ENCODE measurements at places on chromosomes 5 and 9.

GRCh38 chr5:36698031-36698430, 91.6 kb downstream of the SLC1A3 start:
- no peak for DNase-seq

GRCh38 chr9:129319938-129320481, 141.9 kb upstream of the IER5L start:
- no peak for DNase-seq

DNA sequence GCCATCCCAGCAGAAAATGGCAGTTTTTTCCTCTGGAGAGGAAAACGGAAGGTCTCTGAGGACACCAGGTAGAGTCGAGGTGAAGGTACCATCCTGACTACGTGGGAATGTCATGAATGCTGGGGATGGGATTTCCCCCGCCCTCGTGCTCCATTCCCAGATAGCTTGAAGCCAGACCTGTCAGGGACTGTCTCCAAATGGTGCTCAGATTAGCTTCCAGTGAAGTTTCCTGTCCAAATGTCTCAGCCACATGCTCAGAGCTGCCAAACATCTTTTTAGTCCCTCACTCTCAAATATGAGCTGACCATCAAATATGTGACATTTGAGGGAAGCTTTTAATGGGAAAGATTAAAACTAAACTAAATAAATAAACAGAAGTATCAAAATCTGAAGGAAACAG, 7.6 kb upstream of the ANKRD34B start:
- DNase-seq, result no peak

DNA sequence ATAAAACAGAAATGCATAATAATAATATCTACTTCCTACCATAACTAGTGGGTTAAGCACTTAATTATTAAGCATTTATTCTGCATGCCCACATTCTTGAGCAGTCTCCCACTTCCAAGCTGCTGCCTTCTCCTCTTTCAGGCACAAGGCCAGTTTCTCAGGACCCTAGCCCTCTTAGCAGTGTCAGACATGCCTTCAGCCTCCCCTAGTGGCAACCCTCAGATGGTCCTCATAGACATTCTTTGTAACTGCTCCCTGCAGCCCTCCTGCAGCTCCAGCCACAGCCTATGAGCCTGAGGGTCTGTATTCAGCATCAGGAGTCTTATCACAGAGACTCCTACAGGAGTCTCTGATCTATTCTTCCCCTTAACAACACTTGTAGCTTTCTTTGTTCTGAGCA, 3.9 kb downstream of the IL9 start:
- DNase-seq, result peak; percentile 43

DNA sequence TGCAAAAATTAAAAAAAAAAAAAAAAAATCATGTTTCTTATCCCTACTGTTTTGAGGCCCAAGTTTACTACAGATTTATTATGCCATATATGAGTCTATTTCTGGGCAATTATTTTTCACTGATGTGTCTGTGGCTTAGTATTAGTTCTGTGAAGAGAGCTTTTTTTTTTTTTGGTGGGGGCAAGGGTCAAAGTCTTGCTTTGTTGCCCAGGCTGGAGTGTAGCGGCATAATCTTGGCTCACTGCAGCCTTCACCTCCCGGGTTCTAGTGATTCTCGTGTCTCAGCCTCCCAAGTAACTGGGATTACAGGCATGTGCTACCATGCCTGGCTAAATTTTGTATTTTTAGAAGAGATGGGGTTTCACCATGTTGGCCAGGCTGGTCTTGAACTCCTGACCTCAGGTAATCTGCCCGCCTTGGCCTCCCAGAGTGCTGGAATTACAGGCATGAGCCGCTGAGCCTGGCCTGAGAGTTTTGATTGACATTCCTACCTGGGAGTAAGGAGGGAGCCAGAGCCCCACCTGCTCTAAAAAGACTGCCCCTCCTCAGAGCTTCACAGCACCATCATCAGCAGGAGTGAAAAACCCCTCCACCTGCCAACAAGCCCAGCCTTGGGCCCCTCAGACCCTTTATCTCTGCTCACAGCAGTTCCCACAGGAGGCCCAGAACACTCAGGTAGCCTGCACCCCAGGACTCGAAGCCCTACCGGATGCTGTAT, 36.1 kb upstream of the JADE2 start:
- no peak for DNase-seq

GRCh38 chr5:117131876-117132275, 557.3 kb upstream of the SEMA6A start:
- no peak for DNase-seq

DNA sequence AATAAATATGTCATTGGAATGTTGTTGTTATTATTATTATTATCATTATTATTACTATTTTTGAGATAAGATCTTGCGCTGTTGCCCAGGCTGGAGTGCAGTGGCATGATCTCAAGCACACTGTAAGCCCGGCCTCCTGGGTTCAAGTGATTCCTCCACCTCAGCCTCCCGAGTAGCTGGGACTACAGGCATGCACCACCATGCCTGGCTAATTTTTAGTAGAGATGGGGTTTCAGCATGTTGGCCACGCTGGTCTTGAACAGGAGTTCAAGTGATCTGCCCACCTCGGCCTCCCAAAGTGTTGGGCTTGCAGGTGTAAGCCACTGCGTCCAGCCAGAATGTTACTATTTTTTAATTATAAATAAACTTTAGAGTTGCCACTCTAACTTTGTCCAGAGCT, 14.4 kb downstream of the ZNF462 start:
- no peak for DNase-seq

GRCh38 chr5:148540647-148541046, 113.7 kb downstream of the HTR4 start:
- no peak for DNase-seq

DNA sequence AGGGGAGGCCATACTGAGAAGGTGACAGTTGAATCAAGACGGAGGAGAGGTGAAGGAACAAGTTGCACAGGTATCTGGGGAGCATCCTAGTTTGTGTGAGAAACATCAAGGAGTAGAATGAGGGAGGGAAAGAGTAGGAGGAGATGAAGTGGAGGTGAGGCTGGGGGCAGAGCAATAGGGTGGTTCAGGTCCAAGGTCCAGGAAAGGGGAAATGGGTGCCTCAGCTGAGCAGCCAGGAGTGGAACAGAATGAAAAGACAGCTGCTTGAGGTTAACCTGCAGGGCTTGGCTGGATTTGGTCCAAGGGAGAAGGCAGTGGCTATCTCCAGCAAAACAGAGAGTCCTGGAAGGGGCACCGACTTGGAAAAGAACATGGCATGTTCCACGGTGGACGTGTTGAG, 5.3 kb downstream of the SLC1A1 start:
- DNase-seq, result no peak

DNA sequence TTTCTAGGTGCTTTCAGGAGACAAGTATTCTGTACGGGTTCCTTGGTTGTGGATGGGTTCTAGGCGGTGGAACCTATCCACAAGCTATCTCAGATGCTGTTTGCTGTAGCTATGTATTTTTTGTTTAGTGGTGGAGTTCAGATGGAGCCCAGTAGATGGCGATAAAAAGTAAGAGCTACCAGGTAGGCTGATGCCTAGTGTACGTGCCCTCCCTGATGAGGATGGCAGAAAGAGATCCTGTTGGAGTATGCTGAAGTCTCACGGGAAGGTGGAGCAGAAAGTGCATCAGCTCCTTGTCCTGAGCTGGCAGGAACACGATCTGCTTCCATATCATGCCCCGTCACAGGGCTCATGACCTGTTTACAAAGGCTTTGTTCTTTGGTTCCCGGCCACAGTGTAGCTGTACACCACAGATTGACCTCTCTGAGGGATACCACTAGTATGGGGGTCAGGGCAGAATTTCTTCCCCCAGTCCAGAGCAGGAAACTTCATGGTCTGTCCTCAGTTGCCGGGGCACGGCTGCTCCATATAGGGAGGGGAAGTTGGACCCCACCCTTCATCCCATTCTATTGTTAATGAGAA, 12.6 kb upstream of the UGT3A2 start:
- DNase-seq, result peak; percentile 91

DNA sequence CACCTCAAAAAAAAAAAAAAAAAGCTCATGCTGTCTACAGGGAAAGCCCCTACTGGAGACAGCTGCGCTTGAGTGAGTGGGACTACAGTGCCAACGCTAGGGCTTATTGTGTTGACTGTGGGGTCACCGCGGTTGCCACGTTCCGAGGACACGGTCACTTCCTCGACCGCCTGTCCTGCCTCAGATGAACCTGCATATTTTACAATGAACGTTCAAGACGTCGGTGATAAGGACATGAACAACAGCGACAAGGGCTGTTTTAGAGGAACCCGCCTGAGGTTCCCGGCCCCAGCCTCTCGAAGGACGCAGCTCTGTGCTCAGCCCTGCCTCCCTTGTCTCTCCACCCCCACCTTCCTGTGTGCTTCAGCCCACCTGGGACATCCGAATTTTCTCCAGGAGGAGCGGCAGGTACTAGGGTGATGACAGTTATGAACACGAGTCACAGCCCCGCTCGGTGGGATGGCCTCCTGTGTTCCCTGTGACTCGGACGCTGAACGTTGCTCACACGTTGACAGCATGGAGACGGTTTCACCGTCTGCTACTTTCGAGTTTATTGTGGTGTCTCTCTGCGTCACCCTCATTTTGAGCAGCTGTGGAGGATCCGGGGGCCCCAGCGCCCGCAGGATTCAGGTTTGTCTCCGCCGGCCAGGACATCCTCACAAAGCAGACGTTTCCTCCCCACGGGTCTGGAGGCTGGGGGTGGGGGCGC, 11.3 kb upstream of the DIPK1B start:
- DNase-seq, result no peak

DNA sequence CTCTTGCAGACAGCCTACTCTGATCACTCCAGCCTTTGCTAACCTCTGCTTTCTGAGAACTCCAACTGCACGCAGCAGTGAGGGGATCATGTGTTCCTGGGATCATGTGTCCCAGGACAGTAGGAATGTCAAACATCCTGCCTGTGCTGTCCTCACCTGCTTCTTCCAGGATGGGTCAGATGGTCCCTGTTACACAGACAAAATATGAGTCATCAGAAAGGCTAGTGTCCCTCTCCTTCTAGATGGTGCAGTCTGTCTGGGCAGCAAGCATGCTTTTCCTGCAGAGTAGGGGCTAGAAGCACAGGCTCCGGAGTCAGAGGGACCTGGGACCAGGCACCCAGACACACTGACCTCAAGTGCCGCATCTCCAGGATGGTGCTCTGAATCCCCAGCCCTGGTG, 20.1 kb upstream of the SLC25A48 start:
- DNase-seq, result no peak

- DNase-seq, result peak; percentile 15
These were observed 815.0 kb downstream of the CDH18 start for GRCh38 chr5:19172926-19173470.

DNA sequence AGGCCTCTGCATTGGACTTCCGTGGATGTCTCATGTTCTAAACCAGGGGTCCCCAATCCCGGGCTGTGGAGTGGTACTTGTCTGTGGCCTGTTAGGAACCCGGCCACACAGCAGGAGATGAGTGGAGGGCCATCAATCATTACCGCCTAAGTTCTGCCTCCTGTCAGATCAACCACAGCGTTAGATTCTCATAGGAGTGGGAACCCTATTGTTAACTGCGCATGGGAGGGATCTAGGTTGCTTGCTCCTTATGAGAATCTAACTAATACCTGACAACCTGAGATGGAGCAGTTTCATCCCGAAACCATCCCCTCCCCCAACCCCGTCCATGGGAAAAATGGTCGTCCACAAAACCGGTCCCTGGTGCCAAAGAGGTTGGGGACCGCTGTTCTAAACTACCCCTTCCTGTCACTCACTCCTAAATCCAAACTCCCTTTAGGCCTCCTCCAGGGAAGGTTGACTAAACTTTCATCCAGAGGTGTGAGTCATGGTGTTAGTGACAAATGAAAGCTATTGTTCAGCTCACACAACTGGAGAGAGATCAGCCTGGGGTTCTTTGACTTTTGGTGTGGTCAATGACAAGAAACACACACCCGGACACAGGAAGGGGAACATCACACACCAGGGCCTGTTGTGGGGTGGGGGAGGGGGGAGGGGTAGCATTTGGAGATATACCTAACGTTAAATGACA, 9.5 kb downstream of the KCNV2 start:
- no peak for DNase-seq

DNA sequence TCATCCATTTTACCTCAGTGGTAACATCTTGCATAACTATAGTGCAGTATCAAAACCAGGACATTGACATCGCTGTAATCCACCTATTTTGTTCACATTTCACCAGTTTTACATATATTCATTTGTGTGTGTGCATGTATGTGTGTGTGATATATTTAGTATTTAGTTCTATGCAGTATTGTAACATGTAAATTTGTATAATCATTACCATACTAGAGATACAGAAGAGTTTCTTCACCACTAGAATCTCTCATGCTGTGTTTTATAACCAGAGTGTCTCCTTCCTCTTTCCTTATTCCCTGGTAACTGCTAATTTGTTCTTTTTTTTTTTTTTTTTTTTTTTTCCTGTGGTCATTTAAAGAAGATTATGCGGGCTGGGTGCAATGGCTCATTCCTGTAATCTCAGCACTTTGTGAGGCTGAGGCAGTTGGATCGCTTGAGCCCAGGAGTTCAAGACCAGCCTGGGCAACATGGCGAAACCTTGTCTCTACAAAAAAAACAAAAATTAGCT, 11.0 kb downstream of the RASA1 start:
- no peak for DNase-seq

GRCh38 chr9:95754533-95755420, 120.7 kb upstream of the ERCC6L2 start:
- DNase-seq, result no peak

- DNase-seq, result no peak
These were observed 29.8 kb upstream of the CLPTM1L start for GRCh38 chr5:1374679-1375055.

GRCh38 chr5:176854164-176854563, 43.8 kb downstream of the UNC5A start:
- no peak for DNase-seq

DNA sequence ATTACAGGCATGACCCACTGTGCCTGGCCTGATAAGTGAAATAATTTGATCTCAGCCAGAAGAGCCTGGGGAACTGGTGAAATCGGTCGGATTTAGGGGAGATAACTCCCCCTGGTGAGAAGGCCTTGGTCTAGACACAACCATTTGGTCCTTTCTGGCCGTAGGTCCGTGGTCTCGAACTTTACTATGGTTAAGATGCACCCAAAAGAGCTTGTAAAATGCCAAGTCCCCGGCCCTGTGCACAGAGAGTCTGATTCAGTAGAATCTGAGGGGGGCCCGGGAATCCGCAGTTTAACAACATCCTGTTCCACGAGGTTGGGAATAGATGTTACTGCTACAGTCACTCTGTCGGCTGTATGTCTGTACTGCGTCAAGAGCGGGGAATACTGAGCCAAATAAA, 140.7 kb downstream of the C9orf50 start:
- DNase-seq, result no peak

GRCh38 chr9:29213417-29214153, 1640.3 kb upstream of the C9orf72 start:
- DNase-seq, result peak; percentile 83

GRCh38 chr5:96590796-96591195, 71.4 kb upstream of the CAST start:
- DNase-seq, result no peak

- DNase-seq, result no peak
These were observed 93.0 kb upstream of the PAPPA start for GRCh38 chr9:116060631-116061030.

DNA sequence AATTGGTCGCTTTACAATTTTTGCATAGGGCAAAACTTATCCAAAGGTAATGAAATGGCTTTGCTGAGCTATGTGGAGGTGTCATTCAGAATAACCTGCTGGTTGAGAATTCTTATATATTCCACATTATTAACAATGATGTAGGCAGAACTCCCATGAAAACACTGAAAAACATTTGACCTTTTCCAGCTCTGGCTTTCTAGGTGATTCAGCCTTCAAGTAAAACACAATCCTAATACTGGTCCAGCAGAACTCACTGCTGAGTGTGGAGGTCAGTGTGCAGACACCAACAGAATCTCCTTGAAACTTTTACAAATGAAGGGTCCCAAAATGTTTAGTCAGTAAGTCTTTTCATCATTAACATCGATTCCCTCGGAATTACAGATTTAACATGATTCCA, 162.0 kb upstream of the EFNA5 start:
- no peak for DNase-seq

- DNase-seq, result no peak
These were observed 43.9 kb downstream of the CYFIP2 start for GRCh38 chr5:157309796-157310195.
